ENCODE measurements at places on chromosomes 1 and 21.

- no peak for DNase-seq
These were observed 99.7 kb downstream of the NFIA start for GRCh38 chr1:61182049-61182448.

- DNase-seq = no peak
These were observed 32.2 kb upstream of the CYP4X1 start for GRCh38 chr1:46991083-46991923.

DNA sequence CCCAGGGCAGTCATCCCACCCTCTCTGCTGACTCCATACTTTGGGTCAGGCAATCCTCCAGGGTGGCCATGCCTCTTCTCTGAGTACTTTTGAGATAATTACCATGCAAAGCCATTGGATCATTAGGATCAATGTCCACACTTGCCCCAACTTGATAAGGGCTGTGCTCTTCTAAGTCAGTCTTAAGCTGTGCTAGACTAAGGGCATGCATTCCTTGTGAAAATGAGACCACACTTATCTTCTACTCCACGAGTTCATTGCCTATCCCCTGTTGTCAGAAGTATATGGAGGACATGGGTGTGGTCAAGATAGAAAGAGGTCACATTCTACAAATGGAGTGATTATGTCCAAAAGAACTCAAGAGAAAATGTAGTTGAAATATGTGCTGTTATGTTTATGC is 18.9 kb upstream of the SSX2IP start:
- no peak for DNase-seq

GRCh38 chr1:21042929-21043605 is 133.6 kb downstream of the EIF4G3 start:
- no peak for DNase-seq

GRCh38 chr1:36150296-36151133 is 1.2 kb upstream of the TRAPPC3 start:
- peak; percentile 57 for DNase-seq

- DNase-seq = no peak
These were observed 21.6 kb downstream of the KCND3 start for GRCh38 chr1:111967886-111968285.

Data from activated CD4-positive, alpha-beta T cell treated with anti-CD3 and anti-CD28 coated beads for 1 hour (primary cell).